ENCODE measurements at places on chromosomes 4 and X. TPM values are rescaled to one million over a fixed set of nuclear protein-coding genes. Genes with fewer than 3 reads are reported as not detected.
A peak's percentile ranks its signal among the peaks of the same experiment; 100 is the strongest.

RNF212 gene
- total RNA-seq, result 8.8 TPM

FGF16 gene
- total RNA-seq, result not detected

IL21 gene
- not detected for total RNA-seq

UGT2B11 gene
- total RNA-seq, result not detected

SLC26A1 gene
- total RNA-seq, result 0.71 TPM

OTC gene
- 1.7 TPM for total RNA-seq

ZRSR2 gene
- 7.1 TPM for total RNA-seq

MAGEA1 gene
- not detected for total RNA-seq

DNA sequence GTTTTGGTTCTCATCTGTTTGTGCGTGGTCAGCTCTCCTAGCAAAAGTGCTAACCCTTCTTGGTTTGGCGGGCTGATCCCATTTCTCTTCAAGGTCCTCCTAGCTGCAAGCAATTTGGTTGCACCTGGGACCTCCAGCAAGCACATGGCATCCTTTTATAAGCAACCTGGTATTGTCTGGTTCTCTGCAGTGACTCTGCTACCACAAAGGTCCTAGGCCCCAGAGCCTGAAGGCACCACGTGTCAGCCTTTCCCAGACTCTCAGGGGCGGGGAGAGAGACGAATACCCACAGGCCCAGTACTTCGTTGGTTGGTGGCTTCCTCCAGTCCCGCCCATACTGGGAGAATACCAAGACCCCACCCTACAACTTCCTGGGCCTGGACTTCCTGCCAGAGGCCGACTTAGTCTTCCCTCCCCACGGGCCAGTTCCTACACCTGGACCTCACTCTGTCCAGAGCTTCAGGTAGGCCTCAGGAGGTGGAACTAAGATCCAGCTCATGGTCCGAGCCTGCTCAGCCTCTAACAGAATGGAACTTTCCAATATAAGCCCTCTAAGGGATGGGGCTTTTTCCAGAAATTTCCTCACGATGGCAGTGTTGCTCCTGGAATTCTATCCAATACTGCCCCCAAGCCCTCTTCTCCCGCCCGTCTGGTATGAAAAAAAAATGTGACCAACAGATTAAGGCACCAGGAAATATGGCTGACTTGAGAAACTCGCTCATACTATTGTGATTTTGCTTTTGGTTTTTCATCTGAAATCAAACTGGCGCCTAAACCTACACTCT lies 192.5 kb upstream of the STK26 start:
- peaks cover 24% of the 10 kb centered on the region for H3K27me3 ChIP-seq
- H3K27ac ChIP-seq, result no peak overlapping the region
- no peaks in the 10 kb centered on the region for H3K36me3 ChIP-seq
- DNase-seq, result peak; percentile 94
- no peaks in the 10 kb centered on the region for H3K4me1 ChIP-seq

- no peaks in the 10 kb centered on the region for H3K36me3 ChIP-seq
- H3K4me3 ChIP-seq, result no peak overlapping the region
- no peaks in the 10 kb centered on the region for H3K4me1 ChIP-seq
Measured at GRCh38 chr4:25892796-25893195, 21.2 kb upstream of the SMIM20 start.

- no peak overlapping the region for H3K27ac ChIP-seq
- H3K4me3 ChIP-seq, result no peak overlapping the region
- H3K27me3 ChIP-seq, result no peaks in the 10 kb centered on the region
- H3K36me3 ChIP-seq, result no peaks in the 10 kb centered on the region
Measured at GRCh38 chr4:144338834-144339233, 198.3 kb upstream of the GYPA start.

GRCh38 chrX:39859991-39860861 lies 237.5 kb downstream of the BCOR start:
- H3K27me3 ChIP-seq, result peaks cover 3% of the 10 kb centered on the region
- peak; percentile 82 for DNase-seq
- no peaks in the 10 kb centered on the region for H3K4me1 ChIP-seq
- no peak overlapping the region for H3K4me3 ChIP-seq
- H3K36me3 ChIP-seq, result no peaks in the 10 kb centered on the region
- no peak overlapping the region for H3K27ac ChIP-seq

DNA sequence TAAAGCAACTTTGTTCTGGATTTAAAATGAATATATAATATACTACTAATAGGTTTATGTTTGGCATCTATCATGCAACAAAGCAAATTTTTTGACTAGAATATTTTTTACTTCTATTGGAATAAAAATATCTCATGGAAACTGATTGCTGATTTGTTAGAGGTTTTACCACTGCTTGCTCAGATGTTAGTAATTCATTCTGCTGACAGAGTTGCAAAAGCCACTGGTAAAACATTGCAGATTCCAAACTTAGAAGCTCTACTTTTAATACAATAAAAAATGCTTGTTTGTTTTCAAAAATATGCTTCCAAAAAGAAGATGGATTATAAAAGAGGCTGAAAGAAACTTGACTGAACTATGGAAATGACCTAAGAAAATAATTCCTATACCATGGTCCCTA lies 795.2 kb downstream of the PCDH18 start:
- H3K27me3 ChIP-seq, result no peaks in the 10 kb centered on the region
- DNase-seq, result no peak
- no peaks in the 10 kb centered on the region for H3K4me1 ChIP-seq
- H3K27ac ChIP-seq, result no peak overlapping the region

DNA sequence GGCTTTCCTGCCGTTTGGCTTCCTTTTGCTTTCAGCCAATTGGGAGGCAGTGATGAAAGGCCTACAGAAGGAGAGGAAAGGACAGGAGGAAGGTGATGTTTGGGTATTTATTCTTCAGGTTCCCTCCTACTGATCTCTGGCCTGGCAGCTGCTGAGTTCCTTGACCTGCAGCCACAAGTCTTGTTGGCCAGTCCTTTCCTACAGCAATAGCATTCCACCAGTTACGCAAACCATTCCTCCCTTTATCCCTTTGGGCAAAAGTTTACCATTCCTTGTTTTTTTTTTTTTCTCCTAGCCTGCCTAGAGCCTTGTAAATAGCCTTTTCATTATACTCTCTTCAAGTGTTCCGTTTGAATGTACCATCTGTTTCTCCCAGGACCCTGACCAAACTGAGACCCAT lies 198.1 kb upstream of the FTHL17 start:
- no peak overlapping the region for H3K4me3 ChIP-seq
- H3K4me1 ChIP-seq, result no peaks in the 10 kb centered on the region
- H3K36me3 ChIP-seq, result no peaks in the 10 kb centered on the region
- H3K27ac ChIP-seq, result no peak overlapping the region
- peaks cover 10% of the 10 kb centered on the region for H3K27me3 ChIP-seq
- DNase-seq, result no peak

DNA sequence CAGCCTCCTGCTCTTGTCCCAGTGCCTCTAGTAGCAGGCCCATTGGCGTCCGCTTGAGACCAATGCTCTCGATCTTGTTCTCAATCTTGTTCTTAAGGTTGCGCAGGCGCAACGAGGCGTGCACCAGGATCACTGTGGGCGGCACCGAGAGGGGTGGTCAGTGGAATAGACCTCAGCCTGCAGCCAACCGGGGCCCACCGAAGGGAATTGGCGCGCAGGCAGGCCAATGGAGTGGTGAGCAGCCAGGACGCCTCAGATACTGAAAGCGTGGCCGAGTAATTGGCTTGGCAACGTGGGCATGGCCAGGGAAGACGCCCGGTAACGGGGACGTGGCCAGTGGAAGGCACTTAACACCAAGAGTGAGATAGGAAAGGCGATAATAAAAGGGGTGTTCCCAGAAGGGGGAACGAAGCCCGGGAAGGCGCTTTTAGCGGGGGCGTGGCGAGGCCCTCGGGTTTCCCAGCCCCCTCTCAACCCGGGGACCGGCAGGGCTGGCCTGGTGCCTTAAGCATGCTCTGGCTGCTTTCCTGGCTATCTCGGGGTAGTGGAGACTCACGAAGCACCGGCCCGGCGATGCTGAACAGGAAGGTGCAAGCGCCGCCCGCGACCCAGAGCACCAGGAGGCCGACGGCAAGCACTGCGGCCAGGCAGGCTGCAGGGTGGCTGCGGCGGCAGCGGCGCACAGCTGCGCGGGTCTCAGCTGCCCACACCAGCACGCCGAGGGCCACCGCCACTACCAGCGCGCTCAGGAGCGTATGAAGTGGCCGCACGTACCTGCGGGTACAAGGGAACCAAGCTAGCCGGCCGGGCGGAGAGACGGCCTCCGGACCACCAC lies 1.7 kb downstream of the PRAF2 start:
- H3K36me3 ChIP-seq, result peaks cover 4% of the 10 kb centered on the region
- H3K27ac ChIP-seq, result peak overlapping the region; percentile 49
- DNase-seq, result peak; percentile 91
- H3K4me3 ChIP-seq, result no peak overlapping the region

DNA sequence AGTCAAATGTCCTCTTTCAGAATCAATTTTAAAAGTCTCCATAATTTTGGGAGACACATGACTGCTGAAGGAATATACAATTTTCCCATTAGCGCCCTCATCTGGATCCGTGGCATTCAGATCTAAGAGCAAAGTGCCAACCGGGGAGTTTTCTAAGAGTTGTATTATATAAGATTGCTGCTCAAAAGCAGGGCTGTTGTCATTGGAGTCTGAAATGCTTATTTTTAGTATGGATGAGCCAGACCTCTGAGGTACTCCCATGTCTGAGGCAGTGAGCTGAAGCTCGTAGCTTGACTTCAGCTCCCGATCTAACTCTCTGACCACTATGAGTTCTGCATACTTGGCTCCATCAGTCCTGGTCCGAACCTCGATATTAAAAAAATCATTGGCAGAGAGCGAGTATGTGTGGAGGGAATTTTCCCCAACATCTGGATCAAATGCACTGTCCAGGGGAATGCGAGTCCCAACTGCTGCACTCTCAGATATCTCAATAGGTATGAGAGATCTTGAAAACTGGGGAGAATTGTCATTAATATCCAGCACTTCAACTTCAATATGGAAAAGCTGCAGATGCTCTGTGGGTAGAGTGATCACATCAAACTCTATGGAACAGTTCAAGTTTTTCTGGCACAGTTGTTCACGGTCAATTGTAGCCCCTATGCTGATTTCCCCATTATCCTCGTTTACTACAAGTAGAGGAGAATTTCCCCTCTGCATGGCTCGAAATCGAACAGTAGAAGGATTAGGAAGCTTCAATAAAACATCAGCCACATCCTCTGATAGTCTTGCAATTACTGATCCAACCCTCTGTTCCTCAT lies 917 bp downstream of the PCDH18 start:
- no peaks in the 10 kb centered on the region for H3K4me1 ChIP-seq
- H3K36me3 ChIP-seq, result peaks cover 38% of the 10 kb centered on the region
- H3K27ac ChIP-seq, result peak overlapping the region; percentile 59
- DNase-seq, result peak; percentile 51

DNA sequence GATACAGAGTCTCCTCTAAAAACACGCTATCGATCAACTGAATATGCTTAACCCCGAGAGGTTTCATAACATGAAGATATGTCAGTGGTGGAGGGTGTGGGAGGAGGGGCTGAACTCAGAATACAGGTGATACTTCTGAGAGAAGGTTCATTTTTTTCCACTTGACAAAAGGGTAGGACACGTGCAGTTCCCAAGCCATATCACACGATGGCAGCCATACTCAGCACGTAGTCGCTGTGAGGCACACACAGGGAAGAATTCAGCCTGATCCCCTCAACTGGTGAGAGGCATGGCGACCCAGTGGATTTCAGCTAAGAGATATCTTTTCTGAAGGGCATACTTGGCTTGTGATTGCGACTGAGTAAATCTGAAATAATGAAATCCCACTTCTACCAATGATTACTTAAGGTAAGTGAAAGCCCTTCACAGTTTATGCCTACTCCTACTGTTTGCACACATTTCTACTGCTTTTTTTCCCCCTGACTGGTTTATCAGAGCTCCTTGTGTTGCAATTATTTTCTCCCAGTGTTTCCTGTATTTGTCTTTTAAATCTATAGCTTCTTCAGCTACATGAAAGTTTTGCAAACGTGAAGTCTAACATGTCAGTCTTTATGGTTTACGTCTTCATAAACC lies 133.1 kb downstream of the CORIN start:
- H3K27me3 ChIP-seq, result no peaks in the 10 kb centered on the region
- no peaks in the 10 kb centered on the region for H3K36me3 ChIP-seq
- H3K4me3 ChIP-seq, result no peak overlapping the region
- peak; percentile 83 for DNase-seq

GRCh38 chrX:115449742-115450141 lies 111.2 kb upstream of the PLS3 start:
- DNase-seq, result peak; percentile 73
- H3K27ac ChIP-seq, result no peak overlapping the region
- peaks cover 39% of the 10 kb centered on the region for H3K27me3 ChIP-seq
- H3K36me3 ChIP-seq, result no peaks in the 10 kb centered on the region
- H3K4me3 ChIP-seq, result no peak overlapping the region
- peaks cover 3% of the 10 kb centered on the region for H3K4me1 ChIP-seq

DNA sequence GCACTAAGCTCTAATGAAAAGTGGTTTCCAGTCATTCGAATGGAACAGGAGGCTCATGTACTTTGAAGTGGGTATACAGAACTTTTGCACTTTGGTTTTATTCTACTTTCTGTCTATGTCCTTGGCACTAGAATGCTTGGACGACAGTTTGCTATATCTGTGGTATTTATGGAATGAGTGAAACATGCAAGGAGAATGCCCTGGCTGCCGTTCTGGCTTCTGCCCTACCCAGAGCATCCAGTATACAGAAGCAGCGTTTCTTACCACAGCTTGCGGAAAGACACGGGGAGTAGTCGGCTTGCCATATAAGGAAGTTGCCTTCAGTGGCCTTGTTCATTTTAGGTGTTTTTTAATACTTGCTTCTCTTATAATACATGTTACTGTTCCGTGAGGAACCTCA lies 98.0 kb downstream of the TBL1X start:
- no peak overlapping the region for H3K4me3 ChIP-seq
- peaks cover 9% of the 10 kb centered on the region for H3K4me1 ChIP-seq
- no peak for DNase-seq
- no peaks in the 10 kb centered on the region for H3K36me3 ChIP-seq
- no peaks in the 10 kb centered on the region for H3K27me3 ChIP-seq
